ENCODE measurements at places on chromosomes 1 and 21.

- DNase-seq, result no peak
Measured at GRCh38 chr1:241999026-241999425, at the start of gene MAP1LC3C. MAP1LC3C (minus strand) TSS chr1:241999098; CDS start chr1:241999008, 90 bp downstream.

GRCh38 chr1:92972409-92973129 is 11.3 kb upstream of the DIPK1A start:
- DNase-seq, result no peak

GRCh38 chr1:153608742-153609584 is 4.0 kb downstream of the S100A16 start:
- DNase-seq, result no peak

DNA sequence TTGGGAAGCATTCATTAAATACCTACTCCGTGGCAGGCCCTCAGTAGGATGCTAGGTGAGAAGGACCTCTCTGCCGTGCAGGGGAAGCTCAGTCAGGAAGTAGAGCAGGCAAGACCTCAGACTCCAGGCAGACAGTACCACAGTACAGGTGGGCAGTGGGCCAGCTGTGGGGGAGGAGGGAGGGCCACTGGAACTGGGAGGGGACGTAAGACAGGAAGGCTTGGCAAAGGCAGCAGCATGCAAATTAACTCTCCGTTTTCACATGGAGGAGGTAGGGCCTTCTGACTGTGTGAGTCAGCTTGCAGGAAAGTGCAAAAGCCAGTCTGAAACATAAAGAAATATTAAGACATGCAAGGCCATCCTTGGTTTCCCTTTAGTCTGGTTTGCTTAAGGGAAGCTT is 157.7 kb downstream of the TRIM33 start:
- DNase-seq, result no peak

GRCh38 chr1:97913506-97914139 is 7.2 kb downstream of the DPYD start:
- DNase-seq, result no peak

DNA sequence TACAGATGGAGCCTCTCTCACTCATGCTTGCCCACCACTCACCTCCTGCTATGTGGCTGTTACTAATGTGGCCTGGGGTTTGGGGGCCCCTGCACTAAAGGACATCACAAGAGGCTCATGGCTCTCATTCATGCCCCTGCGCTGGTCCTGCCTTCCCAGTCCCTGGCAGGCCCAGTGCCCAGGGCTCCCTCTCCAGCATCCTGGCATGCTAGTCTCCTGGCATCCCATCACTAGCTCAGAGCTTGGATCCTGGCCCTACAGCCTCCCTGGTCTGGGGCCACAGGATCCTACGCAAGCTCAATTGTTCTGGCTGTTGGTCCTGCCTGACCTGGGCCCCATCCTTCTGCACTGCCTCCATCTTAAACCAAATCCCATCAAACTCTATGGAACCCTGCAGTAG is 685.4 kb downstream of the PTPRU start:
- DNase-seq, result no peak

- no peak for DNase-seq
Measured at GRCh38 chr1:110337704-110338308, 1.4 kb upstream of the RBM15 start.

DNA sequence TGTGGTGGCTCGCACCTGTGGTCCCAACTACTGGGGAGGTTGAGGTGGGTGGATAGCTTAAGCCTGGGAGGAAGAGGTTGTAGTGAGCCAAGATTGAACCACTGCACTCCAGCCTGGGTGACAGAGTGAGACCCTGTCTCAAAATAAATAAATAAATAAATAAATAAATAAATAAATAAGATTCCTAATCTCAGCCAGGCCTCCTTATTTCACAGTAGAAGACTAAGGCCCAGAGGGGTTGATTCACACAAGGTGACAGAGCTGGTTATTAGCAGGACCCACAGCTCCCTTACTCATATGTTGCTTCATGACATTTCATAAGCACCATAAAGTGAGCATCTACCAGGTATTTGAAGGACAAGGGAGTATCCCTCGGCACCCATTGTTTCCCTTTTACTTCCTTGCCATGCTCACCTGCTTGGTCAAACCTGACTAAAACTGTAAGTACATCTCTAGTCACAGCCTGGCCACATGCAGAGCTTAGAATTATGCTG is 32.7 kb downstream of the ALG14 start:
- DNase-seq, result no peak

GRCh38 chr1:31010086-31010989 is 55.2 kb downstream of the PUM1 start:
- DNase-seq, result no peak

GRCh38 chr1:33147997-33148314 is 33.9 kb downstream of the TRIM62 start:
- DNase-seq, result peak; percentile 16

- DNase-seq, result no peak
Measured at GRCh38 chr1:242454262-242455051, 70.0 kb downstream of the PLD5 start.

DNA sequence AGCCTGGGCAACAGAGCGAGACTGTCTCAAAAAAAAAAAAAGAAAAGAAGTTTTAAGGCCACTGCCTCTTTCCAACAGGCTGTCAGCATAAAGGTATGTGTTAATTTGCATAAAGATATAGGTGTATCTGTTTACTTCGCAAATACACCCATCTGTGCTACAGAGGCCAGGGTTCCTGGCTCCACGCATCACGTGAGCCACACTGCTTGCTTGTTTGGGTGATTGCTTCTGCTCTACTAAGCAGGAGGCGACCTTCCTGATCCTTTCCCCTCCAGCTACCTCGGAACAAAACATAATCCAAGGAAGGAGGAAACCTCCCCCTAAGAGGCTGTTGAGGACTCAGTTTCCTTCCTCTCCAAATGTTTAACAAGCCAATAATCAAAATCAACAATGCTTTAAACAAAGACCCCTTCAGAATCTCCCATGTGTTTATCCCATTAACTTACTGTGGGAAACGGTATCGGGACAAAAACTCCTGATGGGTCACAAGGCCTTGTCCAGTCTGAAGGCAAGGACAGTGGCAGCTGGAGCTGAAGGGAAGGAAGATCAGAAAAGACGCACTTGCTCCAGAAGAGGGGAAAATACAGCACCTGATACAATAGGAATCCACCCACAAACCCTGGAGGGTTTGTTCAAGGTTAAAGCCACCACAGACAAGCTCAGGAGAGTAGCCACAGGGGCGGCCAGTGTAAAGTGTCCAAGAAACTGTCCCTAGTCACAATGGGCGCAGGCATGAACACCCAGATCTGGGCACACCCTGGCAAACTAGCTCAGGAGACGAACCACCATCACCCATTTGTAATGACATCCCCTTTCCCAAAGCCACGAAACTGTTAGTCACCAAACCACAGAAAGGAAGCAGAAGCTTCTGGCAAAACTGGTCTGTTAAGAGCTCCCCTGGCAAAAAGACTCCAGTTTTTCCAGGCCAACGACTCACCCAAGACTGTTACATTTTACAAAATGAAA is 17.2 kb downstream of the CTNNBIP1 start:
- no peak for DNase-seq

DNA sequence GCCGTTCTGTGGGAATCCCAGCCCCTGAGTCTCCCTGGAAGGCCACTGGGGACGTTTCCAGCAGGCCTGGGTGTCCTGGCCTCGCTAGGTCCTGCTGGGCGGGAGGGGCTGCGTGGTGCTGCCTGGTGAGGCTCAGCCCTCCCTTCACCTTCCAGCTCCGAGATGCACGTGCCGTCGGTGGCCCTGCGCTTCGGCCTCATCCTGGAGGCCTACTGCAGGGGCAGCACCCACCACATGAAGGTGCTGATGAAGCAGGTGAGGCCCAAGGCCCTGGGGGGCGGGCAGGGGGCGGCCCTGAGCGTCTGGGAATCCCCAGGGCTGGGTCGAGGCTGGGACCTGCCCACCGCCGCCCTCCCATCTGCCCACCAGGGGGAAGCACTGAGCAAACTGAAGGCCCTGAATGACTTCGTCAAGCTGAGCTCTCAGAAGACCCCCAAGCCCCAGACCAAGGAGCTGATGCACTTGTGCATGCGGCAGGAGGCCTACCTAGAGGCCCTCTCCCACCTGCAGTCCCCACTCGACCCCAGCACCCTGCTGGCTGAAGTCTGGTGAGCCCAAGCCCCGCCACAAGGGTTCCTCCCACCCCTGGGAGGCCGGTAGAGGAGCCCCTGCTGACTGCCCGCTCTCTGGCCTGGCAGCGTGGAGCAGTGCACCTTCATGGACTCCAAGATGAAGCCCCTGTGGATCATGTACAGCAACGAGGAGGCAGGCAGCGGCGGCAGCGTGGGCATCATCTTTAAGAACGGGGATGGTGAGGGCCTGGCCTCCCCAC is 70.3 kb downstream of the PIK3CD start:
- DNase-seq, result peak; percentile 85

DNA sequence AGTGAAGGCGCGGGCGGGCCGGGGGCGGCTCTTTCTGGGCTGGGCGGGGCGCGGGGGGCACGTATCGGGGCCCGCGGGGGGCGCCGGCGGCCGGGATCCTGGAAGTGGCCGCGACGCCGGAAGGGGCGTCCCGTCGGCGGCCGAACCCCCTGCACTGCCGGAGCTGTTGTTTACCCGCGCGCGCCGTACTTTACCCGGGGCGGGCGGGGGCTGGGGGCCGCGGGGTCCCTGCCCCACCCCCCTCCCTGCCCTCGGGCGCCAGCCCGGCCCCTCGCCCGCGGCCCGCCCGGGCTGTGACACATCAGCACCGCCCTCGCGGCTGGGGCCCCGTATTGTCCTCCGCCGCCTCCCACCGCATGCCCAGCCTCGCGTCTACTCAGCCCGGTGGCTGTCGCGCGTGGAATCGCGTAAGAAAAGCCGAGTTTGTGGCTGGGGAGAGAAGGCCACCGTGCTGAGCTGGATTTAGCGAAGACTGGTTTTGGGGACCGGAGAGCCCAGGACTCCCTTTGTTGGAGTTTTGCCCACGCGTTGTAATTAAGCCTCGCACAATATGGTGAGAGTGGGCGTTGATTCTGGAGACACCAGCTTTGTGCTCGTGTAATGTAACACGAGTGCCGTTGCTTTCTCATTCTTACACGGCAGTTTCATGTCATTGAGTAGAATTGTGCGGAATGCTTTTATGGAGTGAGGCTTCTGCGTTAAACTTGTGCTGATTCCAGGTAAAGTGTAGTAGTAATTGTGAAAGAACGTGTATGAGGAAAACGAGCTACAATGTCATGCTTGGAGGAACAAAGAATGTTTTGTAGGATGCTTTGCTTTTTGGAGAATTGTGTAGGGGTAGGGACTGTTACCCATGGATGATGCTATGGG is 559 bp downstream of the BACH1 start:
- peak; percentile 74 for DNase-seq

GRCh38 chr1:981491-981954 is 370 bp downstream of the PERM1 start:
- DNase-seq, result no peak

DNA sequence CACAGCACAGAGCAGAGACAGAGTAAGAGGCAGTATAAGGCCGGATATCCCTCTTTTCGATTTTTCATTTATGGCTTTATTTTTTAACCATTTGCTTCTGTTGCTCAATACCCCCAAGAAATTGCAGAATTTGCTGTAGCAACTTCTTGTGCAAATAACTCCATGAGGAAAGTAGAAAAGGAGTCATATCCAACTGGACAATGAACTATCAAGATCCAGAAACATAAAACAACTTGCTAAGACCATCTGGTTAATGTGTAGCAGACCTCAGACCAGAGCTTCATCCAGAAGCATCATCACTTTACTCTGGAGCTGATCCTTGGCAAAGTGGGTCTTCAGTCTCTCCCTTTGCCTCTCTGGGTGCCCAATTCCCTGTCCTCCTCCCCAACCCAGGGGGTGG is 45.9 kb downstream of the ZNF697 start:
- DNase-seq, result no peak

DNA sequence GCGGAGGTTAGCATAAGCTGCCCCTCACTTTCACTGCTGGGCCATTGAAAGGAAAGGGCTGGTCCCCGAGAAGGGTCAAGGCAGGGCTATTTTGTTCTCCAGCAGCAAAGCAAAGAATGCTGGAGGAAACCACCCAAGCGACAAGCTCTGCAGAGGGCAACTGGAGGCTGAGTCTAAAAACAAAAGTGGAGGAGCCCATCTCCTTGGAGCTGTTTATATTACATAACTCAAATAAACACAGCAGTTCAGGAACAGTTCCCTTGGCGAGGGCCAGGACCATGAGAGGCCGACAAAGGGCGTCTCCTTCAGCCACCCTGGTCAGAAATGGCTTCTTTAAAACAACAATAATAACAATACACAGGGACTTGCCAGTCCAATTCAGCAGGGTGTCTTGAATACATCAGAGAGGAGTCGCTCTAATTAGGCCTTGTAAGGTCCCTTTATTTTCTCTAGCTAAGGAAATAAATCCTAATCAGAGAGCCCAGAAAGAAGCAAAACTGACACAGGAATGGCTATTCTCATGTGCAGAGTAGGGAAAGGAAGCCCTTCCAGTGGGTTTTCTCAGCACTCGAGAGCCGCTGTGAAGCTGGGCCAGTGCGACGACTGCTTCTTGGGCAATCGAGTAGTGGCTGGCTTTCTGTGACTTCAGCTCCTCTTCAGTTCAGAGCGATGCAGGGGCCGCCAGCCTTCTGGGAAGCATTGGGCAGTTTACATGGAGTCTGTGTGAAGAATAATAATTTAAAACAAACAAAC is 57.0 kb upstream of the TARBP1 start:
- no peak for DNase-seq

DNA sequence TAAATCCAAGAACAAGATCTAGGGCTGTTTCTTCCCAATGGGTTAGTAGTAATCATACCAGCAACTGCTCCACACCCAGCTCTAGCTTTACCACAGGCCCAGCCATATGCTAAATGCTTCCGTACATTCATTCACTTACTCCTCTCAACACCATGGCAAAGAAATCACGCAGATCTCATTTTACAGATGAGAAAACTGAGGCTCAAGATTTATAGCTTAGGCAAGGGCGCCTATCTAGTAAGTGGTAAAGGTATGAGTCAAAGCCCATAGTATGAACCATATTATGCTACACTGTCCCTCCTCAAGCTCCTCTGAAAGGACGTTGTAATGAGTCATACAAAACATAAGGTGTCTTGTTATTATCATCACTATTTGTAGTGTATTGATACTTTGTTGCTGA is 82.2 kb downstream of the NIBAN1 start:
- peak; percentile 49 for DNase-seq

DNA sequence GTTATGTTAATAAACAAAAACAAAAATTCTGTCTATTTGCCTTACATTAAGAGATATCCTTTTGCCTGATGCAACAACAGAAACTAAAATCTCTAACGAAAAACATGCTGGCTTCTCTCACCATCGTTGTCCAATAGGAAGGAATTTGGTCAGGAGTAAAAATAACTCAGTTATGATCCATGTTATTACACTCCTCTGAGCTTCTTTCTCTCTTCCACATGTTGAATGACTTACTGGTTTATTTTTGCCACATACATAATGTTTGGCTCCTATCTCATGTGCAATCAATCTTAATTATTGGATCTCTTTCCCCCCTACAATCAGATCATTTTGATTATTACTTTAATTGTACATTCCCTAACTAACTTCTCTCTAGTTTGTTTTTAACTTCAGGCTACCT is 688.4 kb downstream of the USP25 start:
- DNase-seq, result no peak
